ENCODE measurements at places on chromosomes 16 and 17. TPM values are rescaled to one million over a fixed set of nuclear protein-coding genes. Genes with fewer than 3 reads are reported as not detected.

- peak overlapping the region; percentile 73 for H3K4me3 ChIP-seq
- DNase-seq, result peak; percentile 85
- H3K27me3 ChIP-seq, result peaks cover 99% of the 10 kb centered on the region
- peak overlapping the region; percentile 67 for H3K27ac ChIP-seq
Observed at GRCh38 chr17:48554412-48555257, 9.7 kb upstream of the HOXB2 start.

DNA sequence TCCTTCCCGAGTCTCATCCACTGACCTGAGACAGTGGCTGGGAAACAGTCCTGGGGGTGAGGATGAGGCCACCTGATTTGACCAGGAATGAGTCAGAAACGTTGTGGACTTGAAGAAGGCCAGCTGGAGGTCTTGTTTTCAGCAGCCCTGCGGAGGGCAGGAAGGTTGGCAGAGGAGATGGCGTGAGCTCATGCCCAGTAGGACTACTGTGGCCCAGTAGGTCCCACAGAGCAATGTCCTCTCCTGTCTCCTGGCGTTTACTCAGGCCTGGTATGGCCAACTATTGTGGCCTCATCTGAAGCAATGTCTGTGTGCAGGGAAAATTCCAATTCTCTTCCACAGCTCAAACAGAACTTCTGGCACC is 84.1 kb upstream of the DNAJA2 start:
- H3K27ac ChIP-seq, result no peak overlapping the region
- H3K4me1 ChIP-seq, result no peaks in the 10 kb centered on the region
- H3K4me3 ChIP-seq, result no peak overlapping the region
- no peaks in the 10 kb centered on the region for H3K27me3 ChIP-seq
- no peaks in the 10 kb centered on the region for H3K36me3 ChIP-seq
- DNase-seq, result peak; percentile 19

The NKD1 gene
- total RNA-seq, result 6.7 TPM

- H3K27ac ChIP-seq, result no peak overlapping the region
- DNase-seq, result no peak
- no peaks in the 10 kb centered on the region for H3K36me3 ChIP-seq
- H3K4me3 ChIP-seq, result no peak overlapping the region
Observed at GRCh38 chr17:5975661-5976060, 94.5 kb upstream of the WSCD1 start.

DNA sequence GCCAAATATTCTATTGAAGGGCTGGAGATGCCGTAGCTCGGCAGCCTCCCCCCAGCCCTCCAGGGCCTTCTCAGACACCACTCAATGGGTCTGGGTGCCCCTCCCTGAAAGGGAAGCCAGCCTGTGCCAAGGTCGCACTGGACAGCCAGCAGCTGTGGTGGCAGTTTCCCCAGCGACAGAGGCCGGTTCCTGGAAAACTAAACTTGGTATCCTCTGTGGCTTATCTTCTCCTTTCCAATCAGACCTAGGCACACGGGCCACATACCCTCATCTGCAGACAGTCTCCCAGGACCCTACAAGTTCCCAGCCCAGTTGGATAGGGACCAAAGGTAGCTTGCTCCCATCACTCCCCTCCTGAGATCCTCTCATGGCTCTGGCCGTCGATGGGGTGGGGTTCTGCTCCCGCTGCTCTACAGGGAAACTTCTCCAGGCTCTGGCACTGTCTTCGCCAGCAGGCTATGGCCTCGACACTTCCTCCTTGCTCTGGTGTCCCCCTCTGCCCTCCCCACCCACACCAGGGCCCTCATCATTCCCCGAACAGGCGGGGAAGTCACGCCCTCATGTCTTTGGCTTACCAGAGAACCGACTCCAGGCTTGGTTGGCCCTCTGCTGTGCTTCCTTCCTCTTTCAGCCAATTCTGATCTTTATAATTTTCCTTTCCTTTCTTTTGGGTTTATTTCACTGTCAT is 18.3 kb upstream of the IL21R start:
- H3K27ac ChIP-seq, result no peak overlapping the region
- no peaks in the 10 kb centered on the region for H3K36me3 ChIP-seq
- peaks cover under 1% of the 10 kb centered on the region for H3K27me3 ChIP-seq
- H3K4me1 ChIP-seq, result no peaks in the 10 kb centered on the region
- H3K4me3 ChIP-seq, result no peak overlapping the region
- DNase-seq, result peak; percentile 26

- H3K36me3 ChIP-seq, result no peaks in the 10 kb centered on the region
- H3K27ac ChIP-seq, result no peak overlapping the region
- H3K4me1 ChIP-seq, result no peaks in the 10 kb centered on the region
- no peak overlapping the region for H3K4me3 ChIP-seq
Observed at GRCh38 chr17:66906321-66907278, 57.9 kb upstream of the CACNG4 start.

DNA sequence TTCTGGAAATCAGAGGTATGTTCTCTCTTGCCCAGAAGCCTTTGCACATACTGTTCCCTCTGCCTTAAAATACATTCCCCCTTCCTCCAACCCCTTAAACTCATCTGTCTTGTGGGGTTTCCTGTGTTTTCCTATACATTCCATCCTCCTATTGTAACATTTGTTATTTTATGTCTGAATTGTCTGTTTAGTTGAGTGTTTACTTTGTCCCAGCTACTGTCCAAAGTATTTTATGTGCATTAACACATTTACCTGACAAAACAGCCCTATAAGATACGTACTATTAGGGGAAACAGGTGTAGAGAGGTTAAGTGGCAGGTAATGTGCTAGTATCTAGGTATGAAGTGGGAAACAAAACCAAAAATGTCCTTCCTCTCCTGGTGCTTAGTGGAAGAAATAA is 42.1 kb downstream of the CHCT1 start:
- DNase-seq, result no peak
- no peaks in the 10 kb centered on the region for H3K27me3 ChIP-seq
- H3K27ac ChIP-seq, result no peak overlapping the region
- peaks cover 67% of the 10 kb centered on the region for H3K36me3 ChIP-seq
- H3K4me1 ChIP-seq, result no peaks in the 10 kb centered on the region
- H3K4me3 ChIP-seq, result no peak overlapping the region

DNA sequence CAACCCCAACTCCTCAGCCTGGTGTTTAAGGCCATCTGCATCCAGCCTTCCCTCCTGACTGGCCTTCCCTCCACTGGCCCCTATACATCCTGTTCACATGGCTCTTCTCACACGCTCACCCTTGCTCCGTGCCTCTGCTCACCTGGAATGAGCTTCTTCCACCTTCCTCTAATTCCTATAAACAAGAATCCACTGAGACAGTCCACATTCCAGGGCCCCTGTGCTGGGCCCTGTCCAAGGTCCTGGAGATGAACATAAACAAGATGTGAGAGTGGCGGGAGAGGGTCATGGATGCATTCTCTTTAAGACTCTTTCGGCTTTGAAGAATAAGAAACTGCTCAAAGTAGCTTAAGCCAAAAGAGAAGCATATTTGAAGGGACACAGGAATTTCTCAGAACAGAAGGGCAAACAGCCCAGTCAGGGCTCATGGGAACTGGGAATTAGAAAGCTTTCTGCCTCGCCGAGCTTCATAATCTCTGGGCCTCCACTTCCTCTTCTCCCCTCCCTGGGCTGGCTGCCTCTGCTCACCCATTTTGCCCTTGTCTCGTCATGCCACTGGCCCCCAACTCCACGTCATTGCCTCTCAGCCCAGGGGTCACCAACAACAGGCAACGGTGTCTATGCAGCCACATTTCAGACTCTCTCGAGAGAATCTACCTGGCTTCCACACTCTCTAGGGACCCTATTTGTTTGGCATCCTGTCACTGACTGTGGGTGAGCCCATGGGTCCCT is 13.5 kb downstream of the SPPL2C start:
- no peaks in the 10 kb centered on the region for H3K4me1 ChIP-seq
- H3K27ac ChIP-seq, result no peak overlapping the region
- no peaks in the 10 kb centered on the region for H3K36me3 ChIP-seq
- H3K4me3 ChIP-seq, result no peak overlapping the region

DNA sequence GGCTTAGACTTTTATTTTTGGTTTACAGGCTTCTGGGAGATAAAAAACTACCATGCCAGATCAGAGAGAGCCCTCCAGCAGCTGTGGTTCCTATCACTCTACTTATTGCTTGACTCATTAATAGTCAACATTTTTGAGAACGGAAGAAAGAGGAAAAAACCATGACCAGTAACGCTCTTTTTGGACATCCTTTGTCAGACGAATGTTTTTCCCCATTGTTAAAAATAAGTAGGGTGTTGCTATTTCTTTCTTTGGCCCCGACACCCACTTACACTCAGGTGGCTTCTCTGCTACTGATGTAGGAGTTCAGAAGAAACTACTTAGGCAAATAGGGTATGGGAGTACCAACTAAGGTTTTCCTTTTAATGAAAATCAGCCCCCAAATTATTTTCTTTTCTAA is 27.5 kb downstream of the TVP23A start:
- no peaks in the 10 kb centered on the region for H3K4me1 ChIP-seq
- DNase-seq, result no peak
- no peaks in the 10 kb centered on the region for H3K36me3 ChIP-seq
- H3K4me3 ChIP-seq, result no peak overlapping the region
- no peaks in the 10 kb centered on the region for H3K27me3 ChIP-seq
- H3K27ac ChIP-seq, result no peak overlapping the region

DNA sequence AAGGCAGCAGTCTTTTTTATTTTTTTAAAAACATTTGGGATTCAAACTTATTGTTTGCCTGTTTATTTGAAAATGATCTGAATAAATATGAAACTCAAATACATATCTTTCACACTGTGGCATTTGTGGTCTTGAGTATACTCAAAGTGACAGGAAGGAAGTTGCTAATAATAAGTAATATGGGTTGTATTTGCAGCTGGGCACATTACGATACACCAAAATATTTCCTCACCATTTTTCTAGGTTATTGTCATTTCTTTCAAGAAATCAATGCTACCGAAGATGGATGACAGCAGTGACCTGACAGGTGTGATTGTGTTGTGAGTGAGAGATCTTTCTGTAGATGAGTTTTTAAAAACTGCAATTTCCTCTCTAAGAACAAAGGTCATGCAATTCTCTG is 665.7 kb downstream of the CDH8 start:
- H3K4me3 ChIP-seq, result no peak overlapping the region
- H3K4me1 ChIP-seq, result no peaks in the 10 kb centered on the region
- no peak overlapping the region for H3K27ac ChIP-seq
- H3K36me3 ChIP-seq, result no peaks in the 10 kb centered on the region
- H3K27me3 ChIP-seq, result no peaks in the 10 kb centered on the region
- DNase-seq, result no peak

DNA sequence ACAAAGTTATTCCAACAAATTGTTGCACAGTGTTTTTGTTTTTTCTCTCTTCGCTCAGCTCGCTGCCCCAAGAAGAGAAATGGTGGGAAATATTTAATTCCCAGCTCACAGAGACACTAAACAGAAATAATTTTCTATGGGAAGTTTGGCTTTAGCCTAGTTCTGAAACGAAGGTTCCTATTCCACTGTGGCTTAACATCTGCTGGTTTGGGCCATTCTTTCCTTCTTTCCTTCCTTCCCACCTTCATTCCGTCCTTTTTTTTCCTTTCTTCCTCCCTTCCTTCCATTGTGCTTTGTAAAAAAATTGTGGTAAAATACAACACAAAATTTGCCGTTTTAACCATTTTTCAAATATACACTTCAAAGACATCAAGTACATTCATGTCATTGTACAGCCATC is 393.5 kb upstream of the SOX9 start:
- H3K4me3 ChIP-seq, result no peak overlapping the region
- no peak for DNase-seq
- H3K4me1 ChIP-seq, result no peaks in the 10 kb centered on the region
- no peak overlapping the region for H3K27ac ChIP-seq
- no peaks in the 10 kb centered on the region for H3K36me3 ChIP-seq

The NLRC3 gene
- 0.11 TPM for total RNA-seq

- no peaks in the 10 kb centered on the region for H3K27me3 ChIP-seq
- H3K27ac ChIP-seq, result no peak overlapping the region
- H3K4me3 ChIP-seq, result no peak overlapping the region
- no peaks in the 10 kb centered on the region for H3K4me1 ChIP-seq
Observed at GRCh38 chr16:1902547-1903219, 15.5 kb downstream of the HS3ST6 start.

GRCh38 chr17:2996810-2997670 is 66.4 kb downstream of the OR1D5 start:
- H3K27ac ChIP-seq, result no peak overlapping the region
- H3K27me3 ChIP-seq, result no peaks in the 10 kb centered on the region
- no peak overlapping the region for H3K4me3 ChIP-seq
- H3K4me1 ChIP-seq, result no peaks in the 10 kb centered on the region
- H3K36me3 ChIP-seq, result peaks cover 3% of the 10 kb centered on the region

- H3K4me3 ChIP-seq, result no peak overlapping the region
- DNase-seq, result no peak
- H3K27ac ChIP-seq, result no peak overlapping the region
- H3K4me1 ChIP-seq, result no peaks in the 10 kb centered on the region
- H3K27me3 ChIP-seq, result no peaks in the 10 kb centered on the region
Observed at GRCh38 chr16:22270525-22270924, 26.7 kb upstream of the POLR3E start.

GRCh38 chr16:28623172-28623711 is 13.4 kb upstream of the SULT1A1 start:
- H3K4me1 ChIP-seq, result no peaks in the 10 kb centered on the region
- no peak overlapping the region for H3K27ac ChIP-seq
- no peak overlapping the region for H3K4me3 ChIP-seq

The AMFR gene
- 69.8 TPM for total RNA-seq

GRCh38 chr16:85349365-85350145 is 237.3 kb upstream of the CIBAR2 start:
- H3K27ac ChIP-seq, result peak overlapping the region; percentile 36
- no peak for DNase-seq
- no peaks in the 10 kb centered on the region for H3K4me1 ChIP-seq

- no peaks in the 10 kb centered on the region for H3K4me1 ChIP-seq
- H3K36me3 ChIP-seq, result no peaks in the 10 kb centered on the region
- peaks cover 5% of the 10 kb centered on the region for H3K27me3 ChIP-seq
- H3K4me3 ChIP-seq, result no peak overlapping the region
- DNase-seq, result no peak
- no peak overlapping the region for H3K27ac ChIP-seq
Observed at GRCh38 chr17:49783791-49784190, 4.7 kb upstream of the KAT7 start.

DNA sequence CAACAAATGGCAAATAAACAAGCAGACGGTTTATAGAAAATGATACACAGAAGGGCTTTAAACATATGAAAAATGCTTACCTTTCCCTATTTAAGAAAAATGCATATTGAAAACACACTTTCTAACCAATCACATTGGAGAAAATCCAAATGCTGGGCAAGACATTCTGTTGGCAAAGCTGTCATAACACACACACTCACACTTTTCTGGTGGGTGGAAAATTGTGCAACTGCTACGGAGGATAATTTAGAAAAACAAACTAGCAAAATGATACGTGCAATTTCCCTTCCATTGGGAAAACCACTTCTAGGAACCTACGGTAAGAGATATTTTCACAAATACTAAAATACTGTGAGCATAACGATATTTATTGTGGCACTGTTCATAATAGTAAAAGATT is 9.8 kb upstream of the MYH3 start:
- H3K27me3 ChIP-seq, result no peaks in the 10 kb centered on the region
- no peak for DNase-seq
- H3K27ac ChIP-seq, result no peak overlapping the region

The MYH11 gene
- total RNA-seq, result 0.05 TPM

GRCh38 chr16:58449768-58450167 is 50.2 kb upstream of the NDRG4 start:
- H3K27me3 ChIP-seq, result no peaks in the 10 kb centered on the region
- no peak overlapping the region for H3K4me3 ChIP-seq
- no peaks in the 10 kb centered on the region for H3K36me3 ChIP-seq
- DNase-seq, result no peak

The MON1B gene
- total RNA-seq, result 45.7 TPM

The ATP2C2 gene
- total RNA-seq, result 2.0 TPM

The ABCA3 gene
- total RNA-seq, result 4.2 TPM
